Activated naive CD4-positive, alpha-beta T cell (primary cell): ENCODE measurements at places on chromosomes 16 and 17.

GRCh38 chr16:4911970-4912386 is 25.0 kb downstream of the PPL start:
- DNase-seq = no peak

DNA sequence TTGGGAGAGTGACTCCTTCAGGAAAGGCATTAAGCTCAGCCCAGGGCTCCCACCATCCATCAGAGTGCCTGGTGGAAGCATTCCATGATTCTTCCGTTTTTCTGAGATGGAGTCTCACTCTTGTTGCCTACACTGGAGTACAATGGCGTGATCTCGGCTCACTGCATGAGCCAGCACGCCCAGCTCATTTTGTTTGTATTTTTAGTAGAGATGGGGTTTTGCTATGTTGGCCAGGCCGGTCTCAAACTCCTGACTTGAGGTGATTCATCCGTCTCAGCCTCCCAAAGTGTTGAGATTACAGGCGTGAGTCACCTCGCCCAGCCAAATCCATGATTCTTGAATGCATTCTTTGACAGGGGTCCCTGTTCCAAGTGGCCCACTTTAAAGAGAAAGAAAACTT is 23.1 kb downstream of the MIS12 start:
- DNase-seq = no peak

GRCh38 chr17:16980813-16981731 is 9.2 kb upstream of the TNFRSF13B start:
- DNase-seq = no peak

DNA sequence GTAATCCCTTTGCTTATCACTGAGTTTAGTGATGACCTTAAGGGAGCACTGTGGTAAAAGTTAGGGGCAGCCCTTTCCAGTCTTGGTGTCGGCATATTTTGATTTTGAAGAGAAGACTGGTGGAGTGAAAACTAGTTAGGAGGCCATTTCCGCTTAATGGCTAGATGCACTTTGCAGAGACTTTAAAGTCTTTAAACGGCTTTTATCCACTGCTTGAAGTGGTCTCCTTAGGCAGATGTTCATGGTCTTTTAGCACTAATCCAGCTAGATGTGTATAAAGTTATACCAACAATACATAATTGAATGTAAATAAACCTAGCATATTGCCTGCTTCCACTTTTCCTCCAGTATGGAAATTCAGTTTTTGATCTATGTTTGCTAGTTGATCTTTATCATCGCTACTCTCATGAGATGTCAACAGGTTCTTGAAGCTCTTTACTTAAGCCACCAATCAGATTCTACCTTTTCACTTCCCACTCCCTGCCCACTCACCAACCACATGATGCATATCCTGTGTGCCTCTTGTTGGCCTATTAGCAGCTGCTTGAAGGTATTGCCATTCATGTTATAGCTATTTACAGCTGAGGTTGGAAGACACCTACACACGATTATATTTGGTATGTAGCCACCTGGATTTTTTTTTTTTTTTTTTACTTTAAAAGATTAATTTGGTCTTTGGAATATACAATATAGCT is 132.0 kb downstream of the NLK start:
- no peak for DNase-seq

DNA sequence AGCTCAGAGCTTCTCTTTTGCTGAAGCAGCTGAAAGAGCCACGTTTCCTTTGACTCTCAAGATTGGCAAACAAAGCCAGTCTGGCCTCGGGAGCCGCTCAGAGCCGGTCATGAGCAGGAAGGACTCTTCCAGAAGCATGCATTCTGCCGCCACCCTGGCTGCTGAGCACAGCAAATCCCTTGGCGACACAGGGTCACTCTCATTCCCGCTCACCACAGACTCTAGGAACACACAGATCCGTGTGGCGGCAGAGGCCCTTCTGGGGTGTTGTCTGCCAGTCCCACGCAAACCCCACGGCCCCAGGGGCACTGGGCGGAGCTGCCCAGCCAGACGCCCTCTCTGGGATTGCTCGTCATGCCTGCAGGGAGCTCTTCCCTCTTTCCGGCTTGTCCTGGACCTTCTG is 157.0 kb downstream of the C16orf95 start:
- DNase-seq = no peak
